ENCODE measurements at places on chromosomes 6 and 20.

- DNase-seq: no peak
Measured at GRCh38 chr6:22129751-22130150, 167.1 kb downstream of the PRL start.

DNA sequence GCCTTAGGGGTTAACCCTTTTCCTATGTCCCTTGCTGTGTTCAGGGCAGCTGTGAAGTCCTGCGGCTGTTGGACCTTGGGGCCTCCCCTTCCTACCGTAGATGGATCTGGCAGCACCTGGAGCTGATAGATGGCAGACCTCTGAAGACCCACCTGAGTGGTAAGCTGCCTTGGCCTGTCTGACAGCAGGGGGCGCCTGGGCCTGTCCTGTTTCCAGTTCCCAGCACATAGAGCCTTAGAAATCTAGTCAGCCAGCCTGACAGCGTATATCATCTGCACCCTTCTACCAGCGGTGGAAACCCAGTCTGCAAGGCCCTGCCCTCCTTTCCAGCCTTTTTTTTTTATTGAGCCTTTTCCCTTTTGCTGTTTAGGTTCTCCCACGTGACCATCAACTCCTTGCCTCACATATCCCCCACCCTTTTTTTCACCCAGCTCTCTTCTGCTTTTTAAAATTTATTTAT is 26.6 kb downstream of the CNBD2 start:
- DNase-seq: peak; percentile 57

DNA sequence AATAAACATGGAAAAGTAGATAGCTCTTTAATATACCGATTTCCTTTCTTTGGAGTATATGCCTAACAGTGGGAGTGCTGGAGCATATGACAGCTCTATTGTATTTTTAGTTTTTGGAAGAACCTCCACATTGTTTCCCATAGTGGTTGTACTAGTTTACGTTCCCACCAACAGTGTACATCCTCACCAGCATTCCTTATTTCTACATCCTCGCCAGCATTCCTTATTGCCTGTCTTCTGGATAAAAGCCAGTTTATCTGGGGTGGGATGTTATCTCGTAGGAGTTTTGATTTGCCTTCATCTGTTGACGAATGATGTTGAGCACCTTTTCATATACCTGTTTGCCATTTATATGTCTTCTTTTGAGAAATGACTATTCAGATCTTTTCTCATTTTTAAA is 2.6 kb downstream of the MICA start:
- DNase-seq: no peak

GRCh38 chr6:116491610-116492330 is 19.7 kb upstream of the CALHM5 start:
- DNase-seq: no peak

DNA sequence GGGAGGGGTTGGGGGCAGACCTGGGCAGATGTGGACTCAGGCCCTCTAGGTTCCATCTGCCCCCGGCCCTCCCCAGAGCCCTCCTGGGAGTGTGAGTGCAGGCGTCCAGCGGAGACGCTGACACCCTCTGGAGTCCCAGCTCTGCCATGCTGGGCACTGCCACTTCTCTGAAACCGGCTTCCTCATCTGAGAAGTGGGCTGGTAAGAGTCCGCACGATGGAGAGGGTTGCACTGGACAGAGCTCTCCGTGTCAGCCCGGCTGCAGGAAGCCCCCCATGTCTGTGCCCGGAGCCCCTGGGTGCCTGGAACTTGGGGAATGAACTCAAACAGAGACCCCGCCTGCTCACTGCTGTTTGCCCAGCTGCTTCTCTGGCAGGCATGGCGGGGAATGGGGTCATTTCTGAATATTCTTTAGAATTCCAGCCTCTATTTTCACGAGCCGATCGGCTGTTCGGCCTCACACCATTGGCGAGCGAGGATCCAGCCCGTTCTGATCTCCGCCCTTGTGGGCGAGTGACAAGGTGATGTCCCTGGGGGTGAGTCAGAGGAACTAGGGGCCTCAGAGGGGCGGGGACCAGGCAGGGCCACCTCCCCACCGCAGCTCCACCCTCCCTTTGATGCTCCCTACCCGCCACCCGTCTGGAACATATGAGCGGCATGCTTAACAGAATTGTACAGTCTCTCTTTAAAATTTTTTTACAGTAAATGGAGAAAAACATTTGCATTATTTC is 47.8 kb upstream of the GATA5 start:
- no peak for DNase-seq

GRCh38 chr20:58075586-58076345 is 152.7 kb downstream of the ANKRD60 start:
- DNase-seq: no peak

GRCh38 chr6:112396221-112396620 is 49.1 kb downstream of the RFPL4B start:
- no peak for DNase-seq

GRCh38 chr6:12572896-12573827 is 143.4 kb upstream of the PHACTR1 start:
- no peak for DNase-seq

- DNase-seq: no peak
Measured at GRCh38 chr6:139146317-139146726, 11.4 kb downstream of the HECA start.

DNA sequence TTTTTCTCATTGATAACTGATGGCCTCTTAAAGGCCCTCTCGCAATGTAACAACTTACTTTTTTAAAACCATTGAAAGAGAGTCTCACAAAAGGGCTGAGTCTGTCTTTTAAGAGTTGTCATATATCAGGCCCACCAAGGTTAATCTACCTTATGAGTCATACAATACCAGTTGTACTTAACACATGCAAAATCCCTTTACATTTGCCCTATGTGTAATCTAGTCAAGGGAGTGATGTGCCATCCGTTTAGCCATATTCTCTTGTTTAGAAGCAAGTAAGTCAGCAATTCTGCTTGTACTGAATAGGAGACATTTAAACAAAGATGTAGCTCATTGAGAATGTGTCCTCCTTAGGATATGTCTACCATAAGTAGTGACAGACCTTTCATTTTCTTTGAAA is 143.7 kb downstream of the TENT5A start:
- DNase-seq: no peak

GRCh38 chr20:3813848-3814581 is 6.3 kb upstream of the AP5S1 start:
- no peak for DNase-seq

DNA sequence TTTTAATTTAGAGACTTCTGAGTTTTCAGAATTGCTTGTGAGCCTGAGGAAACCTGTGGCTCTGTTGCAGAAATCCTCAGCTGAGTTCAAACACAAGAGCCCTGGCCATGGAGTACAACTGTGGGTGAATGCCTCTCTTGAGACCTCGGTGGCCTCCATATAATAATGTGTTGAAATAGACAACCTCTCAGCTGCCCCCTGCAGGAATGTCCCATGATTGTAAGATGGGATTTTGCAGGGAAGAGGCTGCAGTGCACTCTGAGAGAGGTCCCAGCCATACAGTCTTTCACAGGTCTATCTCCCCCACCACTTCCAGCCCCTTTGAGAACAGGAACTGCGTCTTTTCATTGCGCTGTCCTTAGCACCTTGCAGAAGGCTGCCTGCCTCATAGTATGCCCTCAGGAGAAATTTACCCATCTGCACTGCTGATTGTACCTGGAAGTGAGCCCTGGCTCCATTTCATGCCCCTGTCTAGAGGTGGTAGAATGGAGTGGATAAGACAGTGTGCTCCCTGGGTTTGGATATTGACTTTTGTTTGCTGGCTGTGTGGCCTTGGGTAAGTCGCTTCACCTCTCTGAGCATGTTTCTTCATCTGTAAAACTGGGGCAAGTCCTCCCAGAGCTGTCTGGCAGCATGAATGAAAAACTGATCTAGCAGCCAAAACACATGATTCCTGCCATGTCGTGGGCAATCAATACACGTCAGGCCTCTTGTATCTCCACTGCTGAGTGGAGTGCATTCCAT is 16.8 kb upstream of the CDH22 start:
- DNase-seq: no peak

- DNase-seq: no peak
Measured at GRCh38 chr6:152398993-152399392, 238.2 kb downstream of the SYNE1 start.

DNA sequence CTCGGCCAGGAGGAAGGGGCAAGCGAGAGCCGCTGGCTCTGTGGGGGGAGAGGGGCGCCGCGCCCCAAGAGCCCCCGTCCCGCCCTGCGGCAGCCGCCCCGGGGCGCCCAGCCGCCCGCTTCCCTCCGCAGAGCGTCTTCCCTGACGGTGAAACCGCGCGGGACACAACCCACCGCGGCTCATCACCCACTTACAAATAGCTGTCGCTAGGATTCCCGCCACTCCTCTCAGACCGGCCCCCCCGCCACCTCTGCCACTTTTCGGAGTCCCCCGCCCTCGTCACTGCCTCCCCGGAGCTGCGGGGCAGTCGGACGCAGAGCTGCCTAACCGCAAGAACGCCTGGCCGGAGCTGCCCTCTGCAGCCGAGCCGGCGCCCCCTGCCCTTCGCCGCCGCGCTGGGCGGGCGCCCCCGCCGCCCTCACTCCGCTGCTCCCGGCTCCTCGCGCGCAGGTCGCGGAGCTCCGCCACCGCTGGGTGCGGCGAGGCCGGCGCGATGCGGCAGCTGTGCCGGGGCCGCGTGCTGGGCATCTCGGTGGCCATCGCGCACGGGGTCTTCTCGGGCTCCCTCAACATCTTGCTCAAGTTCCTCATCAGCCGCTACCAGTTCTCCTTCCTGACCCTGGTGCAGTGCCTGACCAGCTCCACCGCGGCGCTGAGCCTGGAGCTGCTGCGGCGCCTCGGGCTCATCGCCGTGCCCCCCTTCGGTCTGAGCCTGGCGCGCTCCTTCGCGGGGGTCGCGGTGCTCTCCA is at the start of gene SLC35D3:
SLC35D3 (plus strand) TSS at position 366 of the 749 bp plus-strand sequence; CDS start at position 494, 128 bp downstream.
- DNase-seq: no peak

- no peak for DNase-seq
Measured at GRCh38 chr20:4802527-4802926, 80.8 kb downstream of the PRND start.

DNA sequence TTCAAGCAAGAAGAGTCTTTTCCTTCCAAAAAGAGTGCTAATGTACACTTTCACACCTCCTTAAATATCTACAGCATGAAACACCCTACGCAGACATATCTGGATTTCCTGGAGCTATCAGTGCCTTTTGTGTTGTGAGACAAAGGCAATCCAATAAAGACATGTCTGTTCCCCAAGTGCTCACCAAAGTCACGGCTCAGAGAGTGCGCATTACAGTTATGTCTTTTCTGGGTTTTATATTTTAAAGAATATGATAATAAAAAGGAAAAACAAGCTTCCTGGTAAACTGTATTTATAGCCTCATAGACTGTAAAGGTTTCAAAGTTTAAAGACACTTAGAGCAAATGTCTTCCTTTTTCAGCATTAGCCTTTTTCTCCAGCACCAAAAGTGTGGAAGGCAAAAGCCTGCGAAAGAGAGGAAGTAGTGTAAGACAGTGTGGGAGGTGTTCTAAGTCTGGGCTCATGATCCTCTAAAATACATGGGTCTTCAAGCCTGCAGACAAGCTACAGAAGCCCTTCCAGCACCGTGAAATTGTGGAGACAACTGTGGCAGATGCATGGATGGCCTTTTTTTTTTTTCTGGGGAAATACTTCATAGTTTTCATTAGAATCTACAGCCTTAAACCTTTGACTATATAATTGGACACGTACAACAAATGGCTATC is 135.0 kb upstream of the SLC35B3 start:
- no peak for DNase-seq

GRCh38 chr6:129609635-129610034 is 100.3 kb downstream of the ARHGAP18 start:
- DNase-seq: no peak

- no peak for DNase-seq
Measured at GRCh38 chr20:16904751-16905150, 156.6 kb downstream of the OTOR start.

DNA sequence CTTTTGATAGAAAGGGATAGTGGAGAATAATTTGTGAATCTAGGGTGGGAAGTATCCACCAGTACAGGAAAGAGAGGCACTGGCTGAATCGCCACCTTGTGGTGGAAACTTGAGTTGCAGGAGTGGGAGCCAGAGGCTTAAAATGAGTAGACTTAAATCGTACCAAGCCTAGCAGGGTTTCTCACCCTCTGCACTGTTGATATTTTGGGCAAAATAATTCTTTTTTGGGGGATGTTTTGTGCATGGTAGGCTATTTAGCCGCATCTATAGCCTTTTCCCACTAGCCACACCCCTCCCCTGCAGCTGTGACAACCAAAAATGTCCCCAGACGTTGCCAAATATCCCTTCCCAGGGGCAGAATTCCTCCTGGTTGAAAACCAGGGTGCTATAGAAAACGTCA is 119.1 kb downstream of the DHX35 start:
- peak; percentile 62 for DNase-seq

GRCh38 chr6:106177786-106178185 is 91.7 kb downstream of the PRDM1 start:
- no peak for DNase-seq

GRCh38 chr6:166589337-166589731 is 2.9 kb upstream of the RAMACL start:
- DNase-seq: no peak

DNA sequence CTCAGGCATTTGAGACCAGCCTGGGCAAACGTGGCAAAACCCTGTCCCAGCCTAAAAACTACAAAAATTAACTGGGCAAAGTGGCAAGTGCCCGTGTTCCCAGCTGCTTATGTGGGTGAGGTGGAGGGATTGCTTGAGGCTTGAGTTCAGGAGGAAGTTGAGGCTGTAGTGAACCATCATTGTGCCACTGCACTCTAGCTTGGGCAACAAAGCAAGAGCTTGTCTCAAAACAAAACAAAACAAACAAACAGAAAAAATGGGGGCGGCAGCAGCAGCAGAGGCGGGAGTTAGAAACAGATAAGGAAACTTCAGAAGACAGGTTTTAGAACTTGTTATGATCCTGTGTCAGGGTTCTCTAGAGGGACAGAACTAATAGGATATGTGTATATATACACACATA is 49.0 kb downstream of the SCAF8 start:
- no peak for DNase-seq

DNA sequence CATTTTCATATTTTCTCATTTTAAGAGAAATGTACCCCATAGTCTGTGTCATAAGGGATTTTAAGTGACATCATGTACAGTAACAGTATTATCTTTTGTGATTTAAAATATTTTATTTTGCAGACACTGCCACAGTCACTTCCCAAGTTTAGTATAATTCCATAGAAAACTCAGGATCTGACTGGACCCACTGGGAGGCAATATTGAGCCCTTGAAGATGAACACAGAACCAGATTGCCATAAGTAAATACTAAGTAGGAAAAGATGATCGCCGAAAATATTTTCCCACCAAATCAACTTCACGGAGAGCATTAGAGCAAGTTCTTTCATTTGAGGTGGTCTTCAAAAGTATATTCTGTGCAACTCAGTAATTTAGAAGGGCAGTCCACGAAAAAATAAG is 17.6 kb upstream of the PKHD1 start:
- DNase-seq: no peak

DNA sequence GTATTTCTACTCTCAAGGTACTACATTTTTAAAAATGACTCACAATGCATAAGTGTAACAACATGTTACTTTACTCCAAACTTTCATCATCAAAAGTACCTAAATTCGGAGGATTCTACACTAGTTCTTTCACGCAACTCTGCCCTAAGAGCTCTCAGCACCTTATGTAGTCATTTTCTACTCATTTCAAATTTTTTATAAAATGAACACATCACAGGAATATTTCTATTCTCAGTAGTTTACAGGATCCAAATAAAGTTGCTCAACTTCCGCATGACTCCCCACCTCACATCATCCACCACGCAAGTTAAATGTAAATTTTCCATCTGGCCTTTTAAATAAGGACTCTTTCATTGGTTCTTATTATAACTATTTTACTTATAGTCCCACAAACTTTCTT is 344.9 kb upstream of the MANEA start:
- peak; percentile 7 for DNase-seq

All from AG04450 (cell line).